ENCODE measurements at places on chromosomes 11 and 22. TPM values are rescaled to one million over a fixed set of nuclear protein-coding genes. Genes with fewer than 3 reads are reported as not detected.

DNA sequence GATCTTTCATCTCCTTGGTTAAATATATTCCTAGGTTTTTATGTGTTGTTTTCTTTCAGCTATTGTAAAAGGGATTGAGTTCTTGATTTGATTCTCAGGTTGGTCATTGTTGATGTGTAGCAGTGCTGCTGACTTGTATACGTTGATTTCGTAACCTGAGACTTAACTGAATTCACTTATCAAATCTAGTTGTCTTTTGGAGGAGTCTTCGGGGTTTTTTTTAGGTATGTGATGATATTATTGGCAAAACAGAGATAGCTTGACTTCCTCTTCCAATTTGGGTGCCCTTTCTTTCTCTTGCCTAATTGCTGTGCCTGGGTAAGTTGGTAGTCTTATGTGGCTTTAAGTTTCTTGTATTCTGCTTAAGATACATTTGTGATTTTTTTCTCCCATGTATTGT is 52.8 kb downstream of the CBL start:
- DNase-seq = no peak

- peak; percentile 87 for DNase-seq
Measured at GRCh38 chr22:35257321-35258190, at the start of gene HMGXB4. Gene HMGXB4, plus strand, starts transcription at chr22:35257493. Its CDS starts 4,898 bp downstream, at chr22:35262391.

DNA sequence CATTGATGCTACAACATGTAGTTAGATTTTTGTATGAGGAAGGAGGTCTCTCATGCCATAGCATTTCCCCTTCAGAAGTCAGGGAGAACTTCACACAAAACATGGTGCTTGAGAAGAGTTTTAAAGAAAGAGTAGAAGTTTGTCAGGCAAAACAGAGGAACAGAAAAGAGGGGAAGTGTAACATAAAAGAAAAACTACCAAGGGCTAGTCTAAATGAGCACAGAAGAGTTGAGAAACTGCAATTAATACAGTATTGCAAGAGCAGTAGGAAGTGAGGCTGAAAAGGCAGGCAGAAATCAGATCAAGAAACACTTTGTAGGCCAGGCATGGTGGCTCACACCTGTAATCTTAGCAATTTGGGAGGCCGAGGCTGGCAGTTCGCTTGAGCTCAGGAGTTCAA is 61.0 kb downstream of the FAM168A start:
- no peak for DNase-seq

DNA sequence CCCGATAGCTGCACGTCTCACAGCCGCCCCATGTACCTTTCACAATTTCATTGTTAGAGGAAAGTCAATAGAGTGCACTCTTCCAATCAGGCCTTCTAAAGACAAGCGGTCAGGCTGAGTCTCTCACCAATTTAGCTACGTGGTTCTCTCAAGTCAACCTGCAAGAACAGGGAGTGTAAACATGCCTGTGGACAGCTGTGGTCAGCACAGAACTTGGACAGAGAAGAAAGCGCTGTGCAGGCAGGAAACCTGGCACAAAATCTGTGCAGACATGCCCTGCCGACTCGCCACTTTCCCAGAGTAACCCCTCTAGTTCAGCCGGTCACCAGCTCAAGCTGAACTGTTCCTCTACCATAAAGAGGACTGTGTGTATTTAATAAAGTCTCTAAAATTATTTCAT is 39.5 kb downstream of the CHKA start:
- no peak for DNase-seq

DNA sequence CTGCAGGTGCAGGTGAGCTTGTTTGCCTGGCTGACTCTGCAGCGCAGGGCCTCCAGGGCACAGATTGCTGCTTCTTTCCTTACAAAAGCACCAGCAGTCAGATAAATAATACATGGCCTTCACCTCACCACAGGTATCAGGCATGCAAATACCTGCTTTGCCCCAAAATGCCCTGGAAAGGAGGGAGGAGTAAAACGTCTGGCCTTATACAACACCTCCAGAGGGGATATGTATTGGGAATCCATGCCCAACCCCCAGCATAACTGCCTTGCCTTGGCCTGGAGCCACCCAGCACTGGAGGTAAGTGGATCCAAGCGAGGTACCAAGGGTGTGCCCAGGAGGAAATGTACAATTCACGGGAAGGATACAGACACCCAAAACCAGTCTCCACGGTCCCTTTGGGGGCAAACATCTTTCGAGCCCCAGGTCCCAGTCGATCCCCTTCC is 860 bp downstream of the TMEM184B start:
- peak; percentile 14 for DNase-seq

GRCh38 chr11:94786264-94787126 is 18.3 kb downstream of the AMOTL1 start:
- no peak for DNase-seq

The CSNK2A3 gene
- 0.29 TPM for total RNA-seq

The RELA gene
- 121 TPM for total RNA-seq
